Stimulated activated CD4-positive, alpha-beta T cell treated with anti-CD3 and anti-CD28 coated beads, TNF-alpha, amount 100 ng/mL, for 48 hours (primary cell): ENCODE measurements at places on chromosomes 11 and 22.

DNA sequence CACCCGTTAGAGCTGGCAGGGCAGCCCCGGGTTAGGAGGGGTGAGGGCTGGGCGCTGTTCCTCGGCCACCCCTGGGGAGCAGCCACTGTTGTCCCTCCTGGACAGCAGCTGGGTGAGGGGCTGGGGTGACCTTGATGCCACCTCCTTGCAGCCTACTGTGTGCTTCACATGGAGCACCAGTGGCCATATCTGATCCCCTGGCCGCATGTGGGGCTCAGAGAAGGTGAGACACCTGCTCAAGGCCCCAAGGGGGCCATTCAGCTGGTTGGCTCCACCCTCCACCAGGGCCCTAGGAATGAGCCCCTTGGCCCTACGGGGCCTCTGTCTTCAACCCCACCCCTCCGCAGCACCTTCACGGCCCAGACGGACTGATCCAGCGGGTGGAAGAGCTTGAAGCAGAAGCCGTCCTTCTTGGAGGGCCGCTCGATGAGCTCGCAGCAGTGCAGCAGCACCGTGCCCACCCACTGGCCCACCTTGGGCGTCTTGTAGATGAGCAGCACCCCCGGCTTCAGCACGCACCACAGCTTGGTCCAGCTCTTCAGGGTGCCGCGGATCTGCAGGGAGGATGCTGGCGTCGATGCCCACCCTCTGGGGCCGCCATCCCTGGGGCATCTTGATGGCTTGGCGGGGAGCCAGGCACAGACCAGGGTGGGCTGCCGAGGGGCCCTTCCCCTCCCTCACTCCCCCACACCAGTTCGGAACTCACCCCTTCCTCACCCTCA lies 44.9 kb downstream of the OSBPL5 start:
- DNase-seq: no peak

GRCh38 chr22:37953062-37953436 lies 352 bp downstream of the C22orf23 start:
- no peak for DNase-seq

DNA sequence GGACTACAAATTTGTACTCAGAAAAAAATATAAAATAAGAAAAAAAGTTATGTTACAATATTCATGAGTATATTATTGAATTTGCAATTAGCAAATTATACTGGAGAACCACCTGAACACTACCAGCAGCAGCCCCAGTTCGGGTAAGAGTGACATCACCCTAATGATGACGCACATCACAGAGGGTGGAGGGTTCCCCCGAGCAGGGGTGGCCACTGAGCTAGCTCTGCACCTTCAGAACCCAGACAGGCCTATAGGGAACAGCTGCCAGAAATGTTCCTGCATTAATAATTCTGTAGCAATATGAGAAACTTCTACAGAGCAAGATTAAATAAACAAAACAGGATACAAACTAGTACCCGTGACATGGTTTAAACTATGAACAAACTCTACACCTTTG lies 17.5 kb upstream of the ARAP1 start:
- no peak for DNase-seq

DNA sequence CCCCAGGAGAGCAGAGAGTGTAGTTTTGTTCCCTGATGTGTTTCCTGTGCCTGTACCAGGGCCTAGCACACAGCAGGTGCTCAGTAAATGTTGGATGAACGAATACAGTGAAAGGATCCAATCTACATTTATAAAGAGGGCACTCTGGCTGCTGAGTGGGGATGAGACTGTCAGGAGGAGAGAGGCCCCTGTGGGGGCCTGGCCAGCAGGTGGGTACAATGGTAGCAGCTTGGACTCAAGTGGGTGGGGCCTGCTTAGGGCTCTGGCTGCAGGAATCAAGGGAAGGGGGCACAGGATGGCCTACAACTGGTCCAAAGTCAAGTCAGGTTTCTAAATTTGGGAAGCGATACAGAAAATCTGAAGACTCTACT lies 156.6 kb upstream of the GRK3 start:
- DNase-seq: no peak

DNA sequence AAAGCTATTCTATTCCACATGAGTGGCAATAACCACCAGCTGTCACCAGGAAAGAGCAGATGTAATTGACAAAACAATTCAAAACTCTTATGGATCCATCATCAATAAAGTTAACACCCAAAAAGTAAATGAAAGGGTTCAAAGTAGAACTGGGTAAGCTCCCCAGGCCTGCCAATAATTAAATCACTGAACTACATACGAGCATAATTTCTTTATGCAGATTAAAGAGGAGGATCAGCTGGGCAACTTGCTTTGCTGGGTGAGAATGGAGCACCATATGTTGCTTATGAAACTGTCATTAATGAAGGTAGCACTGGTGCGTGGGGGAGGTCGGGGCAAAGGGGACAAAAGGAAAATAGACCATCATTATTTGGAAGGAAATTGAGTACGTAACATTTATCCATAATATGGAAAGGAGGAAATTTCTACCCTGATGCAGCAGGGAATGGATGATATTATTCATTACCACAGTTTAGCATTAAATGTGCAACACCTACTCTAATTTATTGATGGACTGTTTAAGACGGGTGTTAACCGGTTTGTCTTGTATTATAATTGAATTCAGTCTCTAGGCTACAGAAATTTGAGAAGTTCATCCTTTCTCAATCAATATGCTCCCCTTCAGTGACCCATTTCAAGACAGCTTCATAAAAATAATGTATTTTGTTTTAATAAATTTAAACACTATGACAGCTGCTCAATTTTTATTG lies 315.9 kb downstream of the CADM1 start:
- DNase-seq: no peak

GRCh38 chr11:124891373-124891861 lies 6.2 kb downstream of the ROBO4 start:
- DNase-seq: no peak

DNA sequence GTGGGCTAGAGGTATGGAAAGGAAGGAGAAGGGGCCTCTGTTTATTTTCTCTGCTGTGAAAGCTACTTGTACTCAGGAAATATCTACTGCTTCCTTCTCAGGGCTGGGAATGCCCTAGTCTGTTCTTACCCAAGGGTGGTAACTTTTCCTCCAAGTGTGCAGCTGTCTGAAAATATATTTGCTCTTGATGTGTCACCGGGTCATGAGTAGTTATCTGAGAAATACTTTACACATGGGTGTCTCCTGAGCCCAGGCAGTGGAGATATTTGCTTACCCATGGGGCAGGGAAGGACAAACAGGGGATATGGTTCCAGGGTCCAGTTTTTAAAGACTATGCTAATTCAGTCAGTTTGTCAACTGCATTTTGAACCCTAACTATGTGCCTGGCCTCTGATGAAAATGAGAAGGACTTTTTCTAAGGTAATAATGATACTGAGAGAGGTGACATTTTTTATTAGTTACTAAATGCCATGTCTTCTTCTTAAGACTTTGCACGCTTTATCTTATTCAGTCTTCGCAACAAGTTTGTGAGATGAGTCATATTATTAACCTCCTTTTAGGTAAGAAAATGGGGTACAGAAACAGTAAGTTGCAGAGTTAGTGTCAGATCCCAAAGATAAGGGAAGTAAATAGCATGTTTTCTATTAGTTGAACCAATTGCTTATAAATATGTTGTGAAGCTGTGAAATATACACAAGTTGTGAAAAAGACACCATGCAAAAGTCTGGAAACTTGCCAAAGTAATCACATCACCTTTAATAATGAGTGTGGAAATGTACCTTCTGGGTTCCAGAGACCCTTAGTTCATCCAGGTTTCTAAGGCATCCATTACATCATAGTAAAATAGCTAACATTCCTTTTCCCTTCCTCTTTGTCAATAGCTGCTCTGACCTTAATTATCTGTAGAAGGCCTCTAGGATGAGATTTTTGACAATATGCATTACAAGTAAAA lies 22.9 kb downstream of the SYTL2 start:
- no peak for DNase-seq

DNA sequence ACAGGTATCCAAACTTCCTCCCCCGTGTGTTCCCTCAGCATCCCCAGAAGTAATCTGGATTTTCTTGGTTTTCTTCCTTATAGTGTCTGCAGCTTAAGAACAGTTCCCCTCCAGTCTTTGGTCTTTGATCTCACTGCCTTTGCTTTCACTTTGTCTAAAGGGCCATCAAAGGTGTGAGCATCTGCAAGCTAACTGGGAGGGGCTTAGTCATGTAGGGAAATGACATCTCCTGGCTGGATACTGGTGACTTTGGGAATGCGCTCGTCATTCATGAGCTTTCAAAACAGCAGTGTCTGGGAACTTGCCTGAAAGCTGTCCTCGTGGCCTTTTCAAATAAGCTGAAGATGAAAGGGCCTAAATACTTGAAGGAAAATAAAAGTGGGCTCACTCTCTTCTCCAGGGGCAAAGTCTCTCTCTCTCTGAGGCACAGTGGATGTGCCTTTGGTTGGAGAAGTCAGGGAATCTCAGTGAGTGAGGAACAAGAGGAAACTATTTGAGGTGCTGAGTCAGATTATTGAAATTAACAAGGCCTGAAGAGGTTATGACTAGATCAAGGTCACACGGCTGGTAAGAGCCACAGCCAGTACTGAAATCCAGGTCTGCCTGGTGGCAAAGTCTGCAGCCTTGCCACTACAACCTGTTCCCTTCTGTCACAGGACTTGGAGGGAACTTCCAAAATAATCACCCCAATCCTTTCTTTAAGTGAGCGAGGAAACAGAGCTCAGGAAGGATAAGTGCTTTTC lies 45.6 kb upstream of the TENM4 start:
- no peak for DNase-seq

- DNase-seq: no peak
Observed at GRCh38 chr11:133887692-133888332, 42.5 kb upstream of the SPATA19 start.

- no peak for DNase-seq
Observed at GRCh38 chr22:24091551-24092420, 80.7 kb downstream of the CABIN1 start.
